ENCODE measurements at places on chromosomes 11 and 22. TPM values are rescaled to one million over a fixed set of nuclear protein-coding genes. Genes with fewer than 3 reads are reported as not detected.
A peak's percentile ranks its signal among the peaks of the same experiment; 100 is the strongest.

GRCh38 chr11:102006835-102007566 lies 40.2 kb upstream of the CFAP300 start:
- H3K36me3 ChIP-seq: no peaks in the 10 kb centered on the region
- no peak overlapping the region for H3K27ac ChIP-seq
- H3K4me1 ChIP-seq: no peaks in the 10 kb centered on the region
- no peaks in the 10 kb centered on the region for H3K27me3 ChIP-seq

DNA sequence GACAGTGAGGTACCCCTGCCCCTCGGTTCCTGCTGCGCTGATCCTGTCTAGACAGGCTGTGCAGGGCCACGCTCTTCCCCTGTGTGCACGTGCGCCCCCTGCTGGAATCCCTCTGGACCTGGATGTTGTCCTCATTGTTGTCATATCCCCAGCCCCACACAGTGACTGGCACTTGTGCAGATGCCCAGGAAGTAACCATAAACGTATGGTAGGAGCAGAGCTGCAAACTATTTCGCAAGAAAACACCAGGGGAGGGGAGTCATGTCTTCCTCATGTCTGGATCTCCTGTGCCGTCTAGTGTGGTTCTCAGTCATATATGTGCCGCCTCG lies 114.7 kb downstream of the CRYBB2 start:
- no peak overlapping the region for H3K4me3 ChIP-seq
- H3K4me1 ChIP-seq: no peaks in the 10 kb centered on the region
- peak; percentile 85 for DNase-seq
- no peaks in the 10 kb centered on the region for H3K27me3 ChIP-seq
- no peak overlapping the region for H3K27ac ChIP-seq

GRCh38 chr11:96159968-96160367 lies 183.0 kb downstream of the MAML2 start:
- peaks cover 5% of the 10 kb centered on the region for H3K4me1 ChIP-seq
- no peaks in the 10 kb centered on the region for H3K36me3 ChIP-seq
- DNase-seq: no peak

Gene PHOX2A
- 1.4 TPM for total RNA-seq

Gene CARD16
- total RNA-seq: not detected

DNA sequence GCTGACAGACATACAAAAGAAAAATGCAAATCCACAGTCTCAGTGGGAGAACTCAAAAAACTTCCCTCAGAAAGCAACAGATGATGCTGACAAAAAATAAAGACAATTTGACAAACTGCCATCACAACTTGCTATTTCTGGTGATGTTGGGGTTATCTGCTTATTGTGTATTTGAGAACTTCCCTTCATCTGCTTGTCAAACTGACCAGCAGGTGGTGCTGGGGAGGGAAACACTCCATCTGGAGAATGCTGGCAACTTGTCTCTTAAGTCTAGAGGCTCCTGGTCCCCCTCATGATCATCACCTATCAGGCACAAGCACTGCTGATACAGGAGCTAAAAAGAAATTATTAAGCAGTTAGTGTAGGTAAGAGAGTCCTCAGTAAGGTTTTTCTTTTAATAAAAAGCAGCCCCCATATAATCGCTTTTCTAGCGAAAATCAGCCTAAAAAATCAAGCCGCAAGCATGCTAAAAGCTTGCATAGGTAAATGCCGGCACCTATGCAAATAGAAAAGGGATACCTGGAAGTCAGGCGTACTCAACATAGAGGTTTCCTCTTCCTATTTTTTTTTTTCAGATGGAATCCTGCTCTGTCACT lies 9.8 kb upstream of the FAM111B start:
- no peaks in the 10 kb centered on the region for H3K36me3 ChIP-seq
- peaks cover 4% of the 10 kb centered on the region for H3K4me1 ChIP-seq
- H3K27ac ChIP-seq: no peak overlapping the region
- DNase-seq: peak; percentile 65

All from H9 (cell line).